ENCODE measurements at places on chromosomes 13 and 19. TPM values are rescaled to one million over a fixed set of nuclear protein-coding genes. Genes with fewer than 3 reads are reported as not detected.

DKKL1 gene
- not detected for total RNA-seq

RNF17 gene
- total RNA-seq: 0.11 TPM

NKG7 gene
- total RNA-seq: 2.2 TPM

C1QTNF9 gene
- total RNA-seq: not detected

DLL3 gene
- total RNA-seq: 0.56 TPM

C1QTNF9B gene
- not detected for total RNA-seq

CCDC70 gene
- total RNA-seq: not detected

PRODH2 gene
- total RNA-seq: not detected

PNMA8A gene
- 24.6 TPM for total RNA-seq

IGFL1 gene
- not detected for total RNA-seq

KASH5 gene
- not detected for total RNA-seq
